ENCODE measurements at places on chromosomes 1 and 21.

- DNase-seq, result no peak
These were observed 35.8 kb downstream of the RIPK4 start for GRCh38 chr21:41731081-41731480.

DNA sequence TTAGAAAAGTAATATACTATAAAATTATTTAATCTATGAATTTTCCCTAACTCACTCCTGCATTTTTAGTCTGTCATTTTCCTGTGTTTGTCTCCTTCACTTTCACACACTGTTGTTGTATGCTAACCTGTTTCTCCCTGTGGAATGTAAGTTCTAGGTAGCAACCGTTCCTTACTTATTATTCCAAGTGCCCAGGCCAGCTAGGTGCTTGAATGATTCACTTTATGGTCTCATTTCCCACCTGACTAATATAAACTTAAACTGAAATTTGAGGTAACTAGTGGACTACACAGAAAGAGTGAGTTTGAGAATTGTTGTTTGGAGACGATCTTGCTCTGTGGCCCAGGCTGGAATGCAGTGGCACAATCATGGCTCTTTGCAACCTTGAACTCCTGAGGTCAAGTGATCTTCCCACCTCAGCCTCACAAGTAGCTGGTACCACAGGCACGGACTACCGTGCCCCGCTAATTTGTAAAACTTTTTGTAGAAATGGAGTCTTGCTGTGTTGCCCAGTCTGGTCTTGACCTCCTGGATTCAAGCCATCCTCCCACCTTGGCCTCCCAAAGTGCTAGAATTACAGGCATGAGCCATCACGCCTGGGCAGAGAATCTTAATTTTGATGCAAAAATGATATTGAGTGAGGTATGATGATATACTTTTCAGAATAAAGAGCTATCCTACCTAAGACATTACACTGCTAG is 1.9 kb downstream of the ZYG11B start:
- DNase-seq, result no peak

GRCh38 chr1:165960136-165960535 is 132.7 kb downstream of the UCK2 start:
- no peak for DNase-seq

GRCh38 chr1:20096840-20097447 is 22.4 kb downstream of the PLA2G2D start:
- DNase-seq, result no peak

DNA sequence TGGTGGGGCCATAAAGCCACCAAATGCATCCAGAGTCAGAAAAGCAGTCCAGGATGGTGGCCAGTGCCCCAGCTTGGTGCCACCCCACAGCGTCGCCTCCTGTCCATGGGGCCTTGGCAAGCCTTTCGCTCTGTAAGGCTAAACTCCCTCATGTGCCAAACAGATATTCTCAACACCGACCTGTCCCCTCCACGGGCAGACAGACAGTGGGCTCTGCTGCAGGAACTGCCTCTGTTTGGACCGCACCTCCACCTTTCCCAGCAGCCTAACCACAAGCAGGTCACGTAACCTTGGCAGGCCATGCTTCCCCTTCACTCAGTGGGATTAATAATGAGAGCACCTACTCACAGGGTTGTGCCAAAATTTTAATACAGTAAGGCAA is 11.7 kb downstream of the RUNX1 start:
- no peak for DNase-seq

GRCh38 chr1:53350853-53351767 is 23.2 kb upstream of the LRP8 start:
- DNase-seq, result no peak

- DNase-seq, result no peak
These were observed 4.6 kb downstream of the MPZ start for GRCh38 chr1:161304927-161305866.

DNA sequence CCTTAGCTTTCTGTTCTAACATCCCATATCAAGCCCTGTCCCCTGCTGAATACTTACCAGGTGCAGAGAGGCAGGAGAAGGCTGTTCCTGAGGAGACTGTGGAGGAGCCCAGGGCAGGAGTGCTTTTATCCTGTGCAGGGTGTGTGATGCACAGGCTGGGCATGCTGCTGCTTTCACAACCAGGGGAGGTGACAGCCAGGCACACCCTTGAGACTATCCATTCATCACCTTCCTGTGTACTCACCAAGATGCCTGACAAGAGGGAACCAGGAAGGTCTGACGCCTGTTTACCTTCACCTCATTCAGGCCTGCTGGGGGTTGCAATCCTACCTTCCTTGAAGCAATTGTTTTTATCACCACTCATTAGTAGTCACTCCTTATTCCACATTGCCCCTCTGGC is at the start of gene LCE3E:
Gene LCE3E, minus strand, starts transcription at position 100 of the 400 bp plus-strand sequence. CDS start 572 bp downstream, outside the sequence.
- DNase-seq, result no peak

GRCh38 chr1:46295306-46295705 is 8.1 kb downstream of the LRRC41 start:
- DNase-seq, result no peak

DNA sequence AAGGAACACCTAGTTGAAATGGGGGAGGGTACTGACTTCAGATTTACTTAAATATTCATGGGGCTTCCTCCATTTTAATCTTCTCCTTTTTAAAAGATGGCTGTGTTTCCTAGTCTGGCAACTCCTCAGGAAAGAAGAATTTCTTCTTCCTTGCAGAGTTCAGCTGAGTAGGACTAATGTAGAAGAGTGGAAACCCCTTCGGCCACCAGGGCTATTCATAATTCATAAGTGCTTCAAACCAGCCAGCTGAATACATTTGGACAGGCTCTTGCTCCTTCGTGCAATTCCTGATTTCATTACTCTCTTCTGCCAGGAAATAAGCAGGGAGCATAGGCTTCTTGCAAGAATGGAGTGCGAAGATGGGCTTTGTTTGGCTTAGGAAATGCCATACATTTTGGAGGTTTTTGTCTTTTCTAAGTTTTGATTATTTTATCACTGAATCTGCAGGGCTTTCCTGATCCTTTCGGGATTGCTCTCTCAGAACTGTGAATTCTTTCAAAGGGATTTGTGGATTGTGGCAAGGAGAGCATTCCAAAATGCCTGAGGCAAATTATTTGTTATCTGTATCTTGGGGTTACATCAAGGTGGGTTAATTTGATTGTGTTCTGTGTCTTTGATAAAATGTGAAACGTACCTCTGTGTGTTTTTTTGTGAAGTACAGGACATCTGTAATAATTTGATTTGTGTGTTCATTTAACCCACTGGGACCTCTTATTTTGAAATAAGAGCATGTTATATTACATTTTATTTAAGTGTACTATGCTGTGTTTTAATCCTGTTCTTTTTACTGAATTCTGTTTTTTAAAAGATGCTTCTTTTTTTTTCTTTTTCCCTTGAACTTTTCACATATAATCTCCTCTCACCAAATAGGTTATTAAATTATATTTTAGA is 179.4 kb upstream of the SGIP1 start:
- DNase-seq, result no peak

DNA sequence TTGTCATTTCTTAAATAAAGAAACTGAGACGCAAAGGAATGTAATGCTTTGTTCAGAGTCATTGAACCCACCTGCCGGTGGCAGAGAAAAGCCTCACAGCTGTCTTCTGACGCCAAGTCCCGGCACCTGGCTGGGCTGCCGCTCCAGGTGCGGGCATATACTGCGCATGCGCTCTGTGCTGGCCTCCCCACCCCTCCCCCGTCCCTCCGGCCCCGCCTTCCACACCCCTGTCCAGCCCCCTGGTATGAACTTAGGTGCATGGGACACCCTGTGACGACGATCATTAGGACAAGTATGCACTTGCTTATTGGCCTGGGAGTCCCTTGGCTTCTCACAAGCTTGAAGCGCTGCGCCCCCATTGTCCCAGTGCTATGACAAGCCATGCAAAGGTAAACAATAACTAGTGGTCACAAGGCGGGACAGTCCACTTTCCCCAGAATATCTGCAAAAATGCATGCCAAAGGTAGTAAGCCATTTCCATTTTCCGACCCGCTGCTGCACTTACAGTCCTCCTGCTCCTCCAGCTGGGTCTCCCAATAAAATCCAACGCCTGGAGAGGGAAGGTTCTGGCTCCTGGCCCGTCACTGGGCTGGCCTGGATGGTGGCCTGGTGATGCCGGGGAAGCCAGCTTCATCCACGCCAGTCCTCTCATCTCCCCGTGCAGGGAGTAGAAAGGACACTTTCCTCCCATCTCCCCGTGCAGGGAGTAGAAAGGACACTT is 100.4 kb downstream of the PSMG1 start:
- DNase-seq, result no peak

DNA sequence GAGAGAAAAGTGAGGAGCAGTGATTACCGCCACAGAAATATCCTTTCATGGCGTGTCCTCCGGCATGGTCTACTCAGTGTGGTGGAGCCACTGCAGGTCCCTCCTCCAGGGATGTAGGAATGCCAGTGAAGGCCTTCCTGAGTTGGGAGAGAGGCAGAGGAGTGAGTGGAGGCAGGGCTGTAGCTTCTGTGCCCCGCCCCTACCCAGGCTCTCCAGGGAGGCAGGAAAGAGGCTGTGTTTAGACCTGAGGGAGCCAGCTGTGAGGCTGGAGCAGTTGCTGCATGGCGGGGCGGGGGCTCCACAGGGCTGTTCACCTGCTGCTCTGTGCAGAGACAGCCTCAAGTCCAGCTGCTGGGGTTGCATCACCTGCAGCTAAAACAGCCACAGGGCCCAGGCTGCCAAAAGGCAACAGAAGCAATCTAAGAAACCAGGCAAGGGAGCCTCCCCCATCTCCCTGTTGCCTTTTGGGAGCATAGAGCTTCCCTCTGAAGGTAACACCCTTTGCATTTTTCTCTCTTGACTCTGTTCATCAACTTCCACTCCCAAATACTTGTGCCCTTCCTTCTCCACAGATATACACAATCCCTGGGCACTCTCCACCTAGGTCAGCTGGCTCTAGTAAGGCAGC is 801 bp upstream of the ANXA9 start:
- no peak for DNase-seq

GRCh38 chr1:96418969-96419368 is 302.6 kb upstream of the PTBP2 start:
- DNase-seq, result no peak

- no peak for DNase-seq
These were observed 99.6 kb upstream of the CDC42BPA start for GRCh38 chr1:227417756-227418480.

GRCh38 chr1:51097171-51097570 is 4.9 kb upstream of the C1orf185 start:
- DNase-seq, result no peak

- DNase-seq, result no peak
These were observed 255.7 kb downstream of the OMA1 start for GRCh38 chr1:58290685-58291372.

DNA sequence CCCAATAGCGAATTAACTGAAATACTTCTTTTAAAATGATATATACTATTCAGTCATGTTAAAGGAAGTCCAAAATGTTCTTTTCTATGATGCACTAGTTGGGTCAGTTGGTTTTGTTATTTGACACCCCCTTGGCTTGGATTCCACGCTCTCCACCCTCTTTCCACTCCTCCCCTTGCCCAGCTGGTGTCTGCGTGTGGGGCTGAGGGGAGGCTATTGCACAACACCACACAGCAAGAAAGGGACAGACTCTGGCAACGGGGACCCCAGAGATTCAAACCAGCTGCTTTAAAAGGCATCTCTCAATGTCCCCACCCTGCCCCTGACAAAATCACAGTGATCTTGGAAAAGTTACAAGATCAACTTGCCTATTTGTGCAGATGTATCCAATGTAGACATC is 394.3 kb downstream of the TGFB2 start:
- no peak for DNase-seq

GRCh38 chr1:1332774-1333480 is 1.8 kb downstream of the TAS1R3 start:
- no peak for DNase-seq

DNA sequence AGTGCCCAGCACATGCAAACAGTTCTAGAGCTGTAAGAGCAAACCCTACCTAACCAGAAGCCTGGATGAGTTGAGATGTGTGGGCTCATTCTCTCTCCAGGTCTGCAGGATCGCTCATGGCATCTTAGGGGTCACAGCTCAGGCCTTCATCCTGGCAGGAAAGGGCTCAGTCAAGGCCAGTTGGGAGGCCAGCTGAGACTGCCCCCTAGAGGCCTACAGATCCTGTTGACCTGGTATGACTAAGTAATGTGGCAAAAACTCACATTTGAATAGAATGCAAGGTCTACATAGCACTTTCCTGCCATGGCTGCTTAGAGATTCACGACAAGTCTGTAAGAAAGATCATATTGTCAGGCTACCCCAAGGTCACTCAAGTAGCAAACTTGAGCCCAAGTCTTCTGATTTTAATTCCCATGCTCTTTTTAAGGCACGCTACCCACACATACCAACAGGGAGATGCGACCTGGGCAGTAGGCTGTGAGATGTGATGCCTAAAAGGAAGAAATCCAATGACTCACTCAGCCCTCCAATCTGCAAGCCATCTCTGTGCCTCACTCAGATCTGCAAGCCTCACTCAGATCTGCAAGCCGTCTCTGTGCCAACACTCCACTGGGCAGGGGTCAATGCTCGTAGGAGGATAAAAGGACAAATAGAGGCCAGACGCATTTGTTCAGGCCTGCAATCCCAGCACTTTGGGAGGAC is 5.1 kb upstream of the CAPN8 start:
- DNase-seq, result no peak

DNA sequence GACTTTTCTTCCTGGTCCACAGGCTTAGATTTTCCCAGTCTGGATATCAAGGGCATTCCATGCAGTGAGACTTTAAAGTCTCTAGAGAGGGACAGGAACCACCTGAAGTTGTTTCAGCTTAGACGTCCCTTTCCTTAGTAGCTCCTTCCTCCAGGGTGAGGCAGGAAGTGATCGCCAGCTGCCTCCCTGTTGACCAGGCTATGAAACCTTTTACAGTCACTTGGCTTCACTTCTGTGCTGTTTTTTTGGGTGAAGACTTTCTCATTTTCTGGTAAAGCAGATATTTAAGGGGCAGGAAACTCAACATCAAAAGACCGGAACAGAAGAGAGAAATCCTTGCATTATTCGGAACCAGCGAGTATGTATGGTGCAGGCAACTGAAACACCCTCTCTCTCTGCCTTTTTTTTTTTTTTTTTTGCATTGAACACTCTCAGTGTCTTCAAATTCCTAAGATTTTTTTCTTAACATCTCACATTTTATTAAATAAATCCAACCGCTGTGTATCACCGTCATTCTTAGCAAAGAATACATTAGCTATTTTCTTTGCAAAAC is 234.6 kb upstream of the IRF2BP2 start:
- no peak for DNase-seq

DNA sequence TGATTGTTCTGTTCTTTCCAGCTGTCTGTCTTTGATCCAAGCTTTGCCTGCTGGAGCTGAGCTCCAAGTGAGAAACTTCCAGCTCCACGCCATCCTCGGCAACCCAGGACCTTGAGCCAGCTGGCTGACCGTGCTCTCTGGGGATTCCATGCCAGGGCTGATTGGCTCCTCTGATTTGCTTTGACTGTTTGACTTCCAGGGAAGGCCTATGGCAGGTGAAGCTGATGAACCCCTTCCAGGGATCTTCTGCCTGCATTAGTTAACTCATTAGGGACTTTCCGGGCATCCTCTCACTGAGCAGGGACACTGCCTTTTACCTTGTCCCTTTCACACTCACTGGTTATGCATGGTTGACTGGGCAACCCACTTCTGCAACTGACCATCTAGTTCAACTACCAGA is 406.1 kb downstream of the RPS6KC1 start:
- no peak for DNase-seq

GRCh38 chr1:88462096-88462487 is 222.0 kb upstream of the PKN2 start:
- no peak for DNase-seq

Data from stimulated activated CD8-positive, alpha-beta memory T cell treated with anti-CD3 and anti-CD28 coated beads, Interleukin-2, amount 100 ng/mL, for 1 hour (primary cell).